ENCODE measurements at places on chromosomes 7 and 10.
A peak's percentile ranks its signal among the peaks of the same experiment; 100 is the strongest.

DNA sequence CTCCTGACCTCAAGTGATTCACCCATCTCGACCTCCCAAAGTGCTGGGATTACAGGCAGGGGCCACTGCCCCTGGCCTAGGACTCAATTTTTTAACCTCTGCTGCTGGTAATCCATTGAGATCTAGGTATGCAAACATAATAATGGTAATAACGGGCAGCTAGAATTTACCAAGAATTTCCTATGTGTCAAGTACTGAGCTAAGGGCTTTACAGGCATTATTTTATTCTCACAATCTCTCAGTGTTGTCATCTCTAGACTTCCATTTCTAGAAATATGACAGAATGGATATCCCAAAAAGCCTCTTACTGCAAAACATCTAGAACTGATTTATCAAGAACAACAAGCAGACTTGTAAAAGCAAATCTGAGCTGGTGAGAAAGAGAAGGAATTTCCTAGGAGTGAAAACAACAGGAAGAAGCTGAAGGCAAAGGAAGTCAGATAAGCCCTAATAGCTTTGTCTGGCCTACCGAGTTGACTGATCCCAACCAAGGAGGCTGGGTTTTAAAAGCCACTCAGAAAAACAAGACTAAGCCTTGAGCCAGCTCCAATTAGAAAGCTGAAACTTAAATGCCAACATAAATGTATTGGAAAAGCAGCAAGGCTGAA, 70.6 kb downstream of the CCDC71L start:
- no peak for DNase-seq
- no peak overlapping the region for H3K27ac ChIP-seq
- no peaks in the 10 kb centered on the region for H3K36me3 ChIP-seq
- no peak overlapping the region for H3K4me3 ChIP-seq
- H3K4me1 ChIP-seq: no peaks in the 10 kb centered on the region

GRCh38 chr7:94052398-94053180, 48.4 kb upstream of the BET1 start:
- no peak overlapping the region for H3K4me3 ChIP-seq
- peaks cover 5% of the 10 kb centered on the region for H3K4me1 ChIP-seq
- no peak for DNase-seq
- H3K27ac ChIP-seq: no peak overlapping the region

DNA sequence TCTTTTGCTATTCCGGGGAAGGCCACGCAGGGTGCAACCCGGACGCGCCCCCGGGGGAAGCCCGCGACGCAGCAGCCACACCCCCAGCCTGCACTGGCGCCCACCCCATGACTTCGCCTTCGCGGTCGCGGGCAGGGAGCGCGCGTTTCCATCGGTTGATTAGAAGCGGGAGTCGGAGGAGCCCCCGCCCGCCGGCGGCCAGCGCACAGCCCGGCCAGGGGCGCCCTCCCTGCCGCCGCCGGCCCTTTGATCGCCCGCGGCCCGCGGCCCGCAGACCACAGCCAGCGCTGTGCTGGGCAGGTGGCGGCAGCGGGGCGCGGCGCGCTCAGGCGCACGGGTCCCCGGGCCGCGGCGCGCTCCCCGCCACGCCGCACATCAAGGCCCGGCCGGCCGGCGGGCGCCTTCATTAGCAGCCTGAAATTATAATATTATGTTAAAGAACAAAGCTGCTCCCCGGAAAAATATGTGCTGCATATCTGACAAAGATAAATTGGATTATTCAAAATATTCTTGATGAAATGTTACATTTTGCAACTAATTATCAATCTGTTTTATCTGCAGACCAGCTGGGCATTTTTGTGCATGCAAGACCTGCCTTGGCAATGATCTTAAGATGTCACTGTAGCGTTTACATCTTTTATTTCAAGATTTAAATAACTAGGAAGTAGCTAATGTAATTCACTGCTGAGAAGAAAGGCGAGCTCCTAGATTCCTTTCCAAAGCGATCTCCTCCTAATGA, 160.7 kb upstream of the MKI67 start:
- no peaks in the 10 kb centered on the region for H3K36me3 ChIP-seq
- peaks cover 43% of the 10 kb centered on the region for H3K27me3 ChIP-seq
- no peak for DNase-seq
- H3K4me1 ChIP-seq: no peaks in the 10 kb centered on the region
- no peak overlapping the region for H3K27ac ChIP-seq

DNA sequence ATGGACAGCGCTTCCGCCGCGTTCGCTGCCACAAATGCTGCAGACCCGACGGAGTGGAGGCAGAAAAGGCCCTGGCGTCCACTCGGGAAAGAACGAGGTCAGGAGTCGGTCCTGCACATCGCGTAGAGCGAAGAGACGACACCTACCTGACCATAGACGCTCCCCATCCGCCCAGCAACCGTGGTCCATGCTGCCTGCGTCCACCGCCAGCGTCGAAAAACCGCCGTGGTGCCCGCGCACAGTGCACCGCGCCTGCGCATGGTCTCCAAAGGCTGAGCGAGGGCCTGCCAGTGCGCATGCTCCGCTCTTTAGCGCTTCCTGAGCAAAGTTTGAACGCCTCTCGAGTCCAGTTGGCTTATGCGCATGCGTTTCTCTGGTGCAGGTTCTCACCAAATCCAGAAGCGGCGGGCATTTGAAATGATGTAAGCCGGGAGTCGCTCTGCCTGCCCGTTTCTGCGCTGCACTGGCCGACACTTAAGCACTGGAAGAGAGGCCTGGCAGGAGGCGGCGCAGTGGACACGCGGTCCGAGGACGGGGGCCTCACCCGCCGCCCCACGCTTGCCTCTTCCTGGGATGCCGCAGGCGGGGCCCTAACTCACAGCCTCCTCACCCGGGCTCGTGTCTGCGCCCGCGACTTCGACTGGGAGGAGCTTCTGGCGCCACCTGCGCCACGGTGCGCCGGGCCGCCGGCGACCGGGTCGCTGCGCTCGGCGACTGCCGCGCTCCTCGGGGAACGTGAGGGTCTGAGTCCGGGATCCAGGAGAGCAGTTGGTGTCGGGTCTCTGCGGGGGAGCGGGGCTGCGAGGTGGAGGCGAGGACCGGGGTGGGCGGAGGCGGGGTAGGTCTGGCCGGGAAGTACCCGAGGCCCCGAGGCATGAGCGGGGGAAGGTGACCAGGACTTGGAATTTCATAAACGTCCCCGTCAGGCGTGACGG, at the start of gene FAM24B:
TSS of gene FAM24B (minus strand) at position 243 of the 935 bp plus-strand sequence. CDS start 29,066 bp downstream, outside the sequence.
- H3K4me1 ChIP-seq: peaks cover 47% of the 10 kb centered on the region
- peak; percentile 93 for DNase-seq
- H3K27me3 ChIP-seq: no peaks in the 10 kb centered on the region
- peak within 1 kb of the TSS; percentile 90 for H3K4me3 ChIP-seq
- peak within 1 kb of the TSS; percentile 90 for H3K27ac ChIP-seq

DNA sequence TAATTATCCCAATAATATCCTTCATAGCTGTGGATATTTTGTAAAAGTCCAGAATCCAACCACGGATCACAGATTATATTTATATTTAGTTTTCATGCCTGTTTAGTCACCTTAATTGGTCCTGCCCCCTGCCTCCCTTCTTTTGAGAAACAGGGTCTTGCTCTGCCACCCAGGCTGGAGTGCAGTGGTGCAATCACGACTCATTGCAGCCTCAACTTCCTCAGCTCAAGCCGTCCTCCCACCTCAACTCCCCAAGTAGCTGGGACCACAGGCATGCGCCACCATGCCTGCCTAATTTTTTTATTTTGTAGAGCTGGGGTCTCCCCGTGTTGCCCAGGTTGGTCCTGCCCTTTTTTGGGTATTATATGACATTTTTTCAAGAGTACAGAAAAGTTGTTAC, 129.4 kb downstream of the KAT6B start:
- H3K27me3 ChIP-seq: no peaks in the 10 kb centered on the region
- H3K36me3 ChIP-seq: no peaks in the 10 kb centered on the region
- peaks cover 10% of the 10 kb centered on the region for H3K4me1 ChIP-seq
- no peak for DNase-seq
- H3K27ac ChIP-seq: no peak overlapping the region

GRCh38 chr7:35366167-35367155, 112.6 kb upstream of the TBX20 start:
- no peaks in the 10 kb centered on the region for H3K36me3 ChIP-seq
- H3K27me3 ChIP-seq: no peaks in the 10 kb centered on the region
- H3K4me3 ChIP-seq: no peak overlapping the region
- no peaks in the 10 kb centered on the region for H3K4me1 ChIP-seq
- H3K27ac ChIP-seq: no peak overlapping the region

GRCh38 chr10:131591936-131592335, 280.4 kb upstream of the TCERG1L start:
- no peak overlapping the region for H3K4me3 ChIP-seq
- no peaks in the 10 kb centered on the region for H3K27me3 ChIP-seq
- DNase-seq: no peak

DNA sequence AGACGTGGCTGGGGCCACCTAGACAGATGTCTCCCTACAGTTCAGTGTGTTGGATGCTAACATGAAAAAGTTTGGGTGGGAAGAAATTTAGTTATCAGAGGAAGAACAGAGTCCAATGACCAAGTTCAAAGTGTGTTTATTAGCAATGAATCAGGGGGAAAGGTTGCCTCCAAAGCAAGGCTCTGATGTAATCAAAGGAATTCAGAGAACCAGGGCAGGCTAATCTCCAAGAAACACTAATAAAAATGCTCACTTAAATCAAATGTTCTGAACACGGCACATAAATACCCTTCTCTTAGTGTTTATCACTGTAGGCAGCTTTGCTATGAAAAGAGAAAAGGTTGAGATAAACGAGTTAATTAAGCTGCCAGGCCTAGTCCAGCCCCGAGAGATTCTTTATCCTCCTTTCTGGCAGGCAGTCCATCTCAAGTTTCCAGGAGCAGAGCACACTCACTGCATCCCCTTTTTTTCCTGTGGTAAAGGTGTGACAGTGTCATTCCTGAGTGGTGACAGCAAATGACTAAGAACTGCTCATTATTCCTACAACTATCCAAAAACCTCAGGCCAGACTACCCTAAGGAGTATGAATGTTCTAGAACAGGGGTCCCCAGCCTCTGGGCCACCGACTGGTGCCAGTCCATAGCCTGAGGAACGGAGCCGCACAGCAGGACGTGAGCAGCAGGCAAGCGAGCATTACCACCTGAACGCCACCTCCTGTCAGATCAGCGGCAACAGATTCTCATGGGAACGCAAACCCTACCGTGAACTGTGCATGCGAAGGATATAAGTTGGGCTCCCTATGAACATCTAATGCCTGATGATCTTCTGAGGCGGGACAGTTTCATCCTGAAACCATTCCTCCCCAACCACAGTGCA, 66.9 kb upstream of the FHIP2A start:
- peaks cover 17% of the 10 kb centered on the region for H3K27me3 ChIP-seq
- H3K27ac ChIP-seq: no peak overlapping the region
- no peak overlapping the region for H3K4me3 ChIP-seq
- no peaks in the 10 kb centered on the region for H3K4me1 ChIP-seq
- no peak for DNase-seq

- DNase-seq: no peak
- no peaks in the 10 kb centered on the region for H3K4me1 ChIP-seq
- no peak overlapping the region for H3K27ac ChIP-seq
- no peaks in the 10 kb centered on the region for H3K36me3 ChIP-seq
- H3K4me3 ChIP-seq: no peak overlapping the region
Measured at GRCh38 chr10:1576467-1577372, 160.6 kb downstream of the ADARB2 start.

DNA sequence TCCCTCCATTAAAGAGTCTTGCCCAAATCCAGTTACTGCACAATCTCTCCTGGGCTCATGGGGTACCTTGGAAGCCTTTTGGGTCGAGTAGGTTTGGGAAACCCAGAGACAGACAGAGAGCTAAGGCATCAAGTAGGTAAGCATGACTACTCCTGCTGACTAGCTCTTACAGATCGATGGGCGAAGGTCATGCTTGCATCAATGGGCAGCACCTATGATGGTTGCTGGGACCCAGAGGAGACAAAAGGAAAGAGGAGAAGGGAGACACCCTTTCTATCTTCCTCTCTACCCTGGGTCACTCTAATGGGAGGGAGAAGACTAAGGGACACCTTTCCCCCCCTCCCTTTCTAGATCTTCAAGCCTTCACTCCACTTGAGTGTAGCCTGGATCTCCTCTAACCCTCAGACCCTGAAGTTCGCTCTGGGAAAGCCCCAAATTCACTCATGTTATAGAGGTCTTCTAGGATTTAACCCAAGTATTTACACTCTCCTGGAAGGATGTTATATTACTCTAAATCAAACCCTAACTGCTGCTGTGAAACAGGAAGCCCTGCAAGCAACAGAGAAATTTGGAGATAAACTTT, 31.6 kb upstream of the ZNF746 start:
- peaks cover 11% of the 10 kb centered on the region for H3K36me3 ChIP-seq
- no peak for DNase-seq
- H3K4me3 ChIP-seq: no peak overlapping the region
- H3K27me3 ChIP-seq: peaks cover 1% of the 10 kb centered on the region

DNA sequence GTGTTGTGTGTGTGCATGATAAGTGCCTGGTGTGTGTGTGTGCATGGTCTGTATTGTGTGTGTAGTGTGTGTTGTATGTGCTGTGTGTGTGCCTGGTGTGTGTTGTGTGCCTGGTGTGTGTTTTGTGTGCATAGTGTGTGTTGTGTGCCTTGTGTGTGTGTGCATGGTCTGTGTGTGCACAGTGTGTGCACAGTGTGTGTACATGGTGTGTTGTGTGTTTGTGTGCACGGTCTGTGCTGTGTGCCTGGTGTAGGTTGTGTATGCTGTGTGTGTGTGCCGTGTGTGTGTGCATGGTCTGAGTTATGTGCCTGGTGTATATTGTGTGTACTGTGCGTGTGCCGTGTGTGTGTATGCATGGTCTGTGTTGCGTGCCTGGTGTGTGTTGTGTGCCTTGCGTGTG, 403.0 kb upstream of the RNF32 start:
- no peaks in the 10 kb centered on the region for H3K36me3 ChIP-seq
- no peaks in the 10 kb centered on the region for H3K4me1 ChIP-seq
- no peak for DNase-seq
- no peak overlapping the region for H3K4me3 ChIP-seq
- H3K27ac ChIP-seq: no peak overlapping the region

GRCh38 chr7:93851536-93851935, 39.0 kb downstream of the TFPI2 start:
- H3K36me3 ChIP-seq: no peaks in the 10 kb centered on the region
- H3K27ac ChIP-seq: no peak overlapping the region
- DNase-seq: no peak
- H3K4me1 ChIP-seq: peaks cover 2% of the 10 kb centered on the region

- no peaks in the 10 kb centered on the region for H3K36me3 ChIP-seq
- no peak overlapping the region for H3K4me3 ChIP-seq
- H3K4me1 ChIP-seq: no peaks in the 10 kb centered on the region
- DNase-seq: no peak
Measured at GRCh38 chr7:41582116-41582515, 120.8 kb downstream of the INHBA start.

- H3K4me3 ChIP-seq: no peak overlapping the region
- DNase-seq: no peak
- no peaks in the 10 kb centered on the region for H3K36me3 ChIP-seq
- H3K27ac ChIP-seq: no peak overlapping the region
- H3K4me1 ChIP-seq: no peaks in the 10 kb centered on the region
- H3K27me3 ChIP-seq: peaks cover 9% of the 10 kb centered on the region
Measured at GRCh38 chr7:128886391-128887168, 23.9 kb downstream of the ATP6V1F start.

GRCh38 chr7:69764147-69764546, 165.9 kb downstream of the AUTS2 start:
- no peaks in the 10 kb centered on the region for H3K36me3 ChIP-seq
- no peak for DNase-seq
- H3K4me3 ChIP-seq: no peak overlapping the region
- H3K4me1 ChIP-seq: no peaks in the 10 kb centered on the region

GRCh38 chr7:22671177-22671879, 55.7 kb upstream of the IL6 start:
- H3K27ac ChIP-seq: no peak overlapping the region
- H3K27me3 ChIP-seq: peaks cover 7% of the 10 kb centered on the region
- H3K36me3 ChIP-seq: peaks cover 11% of the 10 kb centered on the region
- no peak for DNase-seq

Data from activated T-helper 2 cell treated with anti-CD3 and anti-CD28 coated beads, Interferon-gamma antibody, Interleukin-2, Interleukin-4, amounts not matched to agents 10 μg/mL and 5 μg/mL and 100 μg/mL, durations not matched to agents 14 hours and 24 hours and 36 hours (primary cell).